ENCODE measurements at places on chromosomes 6 and 20.

- DNase-seq = no peak
These were observed 872 bp upstream of the RIMS4 start for GRCh38 chr20:44811150-44811685.

DNA sequence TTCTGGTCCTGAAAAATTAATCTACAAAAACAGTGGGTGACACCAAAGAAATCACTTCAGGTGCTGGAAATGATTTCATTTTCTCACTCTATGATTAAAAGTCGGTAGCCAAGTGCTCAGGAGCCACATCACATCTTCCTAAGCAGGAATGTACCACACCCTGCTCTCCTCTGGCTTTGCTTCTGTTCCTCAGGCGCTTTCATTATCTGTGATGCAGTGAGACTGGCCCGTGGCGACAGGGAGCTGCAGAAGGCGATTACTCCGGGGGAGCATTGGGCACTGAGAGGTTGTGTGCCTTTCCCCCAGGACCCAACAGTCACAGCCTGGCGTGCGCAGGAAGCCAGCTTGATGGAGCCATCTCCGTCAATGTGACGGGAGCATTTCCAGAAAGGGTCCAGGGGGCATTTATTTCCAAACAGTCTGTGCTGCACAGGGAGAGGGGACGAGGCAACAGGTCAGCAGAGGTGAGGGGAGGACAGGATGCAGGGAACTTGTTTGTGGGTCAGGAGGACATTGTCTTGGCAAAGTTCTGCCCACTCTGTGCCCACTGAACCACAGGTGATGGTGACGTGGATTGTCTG lies 5.6 kb upstream of the ZNF831 start:
- DNase-seq = no peak

DNA sequence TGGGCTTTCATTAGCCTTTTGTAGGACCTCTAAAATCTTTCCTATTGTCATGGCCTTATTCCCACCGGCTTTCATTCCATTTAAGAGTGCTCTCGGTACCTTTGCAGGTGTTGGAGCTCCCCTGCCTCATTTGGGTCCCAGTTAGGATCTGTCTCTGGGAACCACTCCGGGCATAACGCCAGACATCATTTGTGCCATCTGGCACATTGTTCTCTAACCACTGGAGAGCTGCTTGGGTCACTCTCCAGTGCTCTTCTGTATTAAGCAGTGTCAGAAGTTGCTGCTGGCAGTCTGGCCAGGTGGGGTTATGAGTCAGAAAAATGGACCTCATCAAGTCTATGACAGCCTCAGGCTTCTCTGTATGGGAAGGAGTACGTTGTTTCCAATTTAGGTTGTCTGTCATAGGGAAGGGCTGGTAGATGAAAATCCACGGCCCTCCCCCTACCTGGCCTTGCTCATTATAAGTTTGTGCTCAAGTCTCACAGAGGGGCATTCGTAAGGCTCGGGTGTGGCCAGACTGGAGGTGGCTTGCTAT lies 62.9 kb upstream of the MOCS1 start:
- DNase-seq = no peak

- no peak for DNase-seq
These were observed 330.2 kb downstream of the TAF4 start for GRCh38 chr20:61735503-61735785.

- no peak for DNase-seq
These were observed 531.0 kb upstream of the MMS22L start for GRCh38 chr6:97813889-97814567.

DNA sequence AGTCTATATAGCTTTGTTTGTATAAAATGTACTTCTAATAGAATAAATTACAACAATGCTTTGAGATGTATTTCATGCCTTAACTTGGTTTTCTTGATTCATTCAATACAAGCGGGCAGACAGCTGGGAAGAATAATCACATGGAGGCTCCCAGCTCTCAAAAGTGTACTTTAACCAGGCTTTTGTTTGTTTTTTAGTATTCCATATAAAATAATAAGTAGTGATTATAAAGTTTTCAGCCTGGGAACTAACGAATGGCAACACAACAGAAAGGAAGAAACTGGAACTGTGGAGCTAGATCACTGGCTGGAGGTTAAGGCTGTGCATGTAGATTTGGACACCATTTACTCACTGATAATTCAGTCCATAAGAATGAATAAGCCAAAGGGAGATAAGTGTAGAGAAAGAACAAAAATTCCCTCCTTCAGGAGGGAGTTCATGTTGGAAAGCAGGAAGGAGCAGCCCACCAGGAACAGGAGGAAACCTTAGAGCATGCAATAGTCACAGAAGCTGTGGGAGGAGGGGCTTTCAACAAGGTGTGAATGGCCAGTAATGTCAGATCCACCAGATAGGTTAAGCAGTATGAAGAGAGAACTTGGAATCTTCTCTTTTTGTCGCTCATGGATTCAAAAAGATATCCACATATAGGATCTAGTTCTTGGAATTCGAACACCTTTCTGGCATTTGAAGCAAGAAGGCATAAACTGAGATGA lies 41.2 kb upstream of the SLC35D3 start:
- DNase-seq = no peak
